ENCODE measurements at places on chromosomes 1 and 21. TPM values are rescaled to one million over a fixed set of nuclear protein-coding genes. Genes with fewer than 3 reads are reported as not detected.
A peak's percentile ranks its signal among the peaks of the same experiment; 100 is the strongest.

The CEP170 gene
- 36.5 TPM for polyA plus RNA-seq

The HHIPL2 gene
- 0.16 TPM for polyA plus RNA-seq

The PLCH2 gene
- 74.0 TPM for polyA plus RNA-seq

The RSBN1 gene
- polyA plus RNA-seq, result 10.4 TPM

The GBP4 gene
- polyA plus RNA-seq, result 0.01 TPM

The TNFRSF1B gene
- polyA plus RNA-seq, result 0.04 TPM

The RCSD1 gene
- polyA plus RNA-seq, result 0.03 TPM

The KIAA0040 gene
- 40.8 TPM for polyA plus RNA-seq

The OR14C36 gene
- polyA plus RNA-seq, result not detected

The NUP210L gene
- not detected for polyA plus RNA-seq

DNA sequence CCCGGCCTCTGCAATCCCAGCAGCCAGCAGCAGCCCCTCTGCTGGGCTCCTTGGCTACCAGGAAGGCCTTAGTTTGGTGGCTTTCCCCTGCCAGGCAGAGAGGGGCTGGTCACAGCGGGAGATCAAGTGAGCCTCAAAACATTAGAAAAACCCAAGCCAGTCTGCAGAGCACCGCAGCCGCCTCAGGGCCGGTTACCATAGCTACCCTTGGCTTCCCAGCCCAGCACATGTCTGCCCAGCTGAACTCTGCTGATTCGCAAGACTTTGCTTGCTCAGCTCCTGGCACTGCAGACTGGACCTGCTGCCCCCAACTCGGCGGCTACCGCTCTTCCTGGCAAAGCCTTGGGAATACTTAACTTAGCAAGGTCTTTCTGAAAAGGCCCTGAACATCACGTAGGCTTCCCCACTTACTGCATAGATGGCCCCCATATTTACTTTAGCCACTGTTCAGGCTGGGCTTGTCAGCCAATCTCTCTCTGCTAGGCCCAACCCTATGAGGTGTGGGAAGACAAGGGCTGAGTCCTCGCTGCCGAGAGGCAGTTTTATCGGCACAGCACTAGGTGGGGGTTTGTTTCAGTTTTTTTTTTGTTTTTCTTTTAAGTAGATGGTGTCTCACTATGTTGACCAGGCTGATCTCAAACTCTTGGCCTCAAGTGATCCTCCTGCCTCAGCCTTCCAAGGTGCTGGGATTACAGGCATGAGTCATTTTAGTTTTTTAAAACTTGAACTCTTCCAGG is 28.6 kb upstream of the PLEKHG5 start:
- DNase-seq, result peak; percentile 52

DNA sequence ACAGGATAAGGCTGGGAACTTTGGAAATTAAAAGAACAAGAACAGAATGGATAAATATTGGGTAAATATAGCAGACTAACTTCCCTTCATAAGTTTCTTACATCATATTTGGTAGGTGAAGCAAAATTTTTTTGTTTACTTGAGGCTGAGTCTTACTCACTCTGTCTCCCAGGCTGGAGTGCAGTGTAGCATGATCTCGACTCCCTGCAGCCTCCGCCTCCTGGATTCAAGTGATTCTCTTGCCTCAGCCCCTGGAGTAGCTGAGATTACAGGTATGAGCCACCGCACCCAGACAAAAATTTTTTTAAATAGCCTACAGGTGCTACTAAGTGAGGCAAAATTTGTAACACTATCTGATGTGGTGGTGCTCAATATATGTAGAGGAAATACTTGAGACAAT is 50.7 kb downstream of the TM2D1 start:
- DNase-seq, result no peak

DNA sequence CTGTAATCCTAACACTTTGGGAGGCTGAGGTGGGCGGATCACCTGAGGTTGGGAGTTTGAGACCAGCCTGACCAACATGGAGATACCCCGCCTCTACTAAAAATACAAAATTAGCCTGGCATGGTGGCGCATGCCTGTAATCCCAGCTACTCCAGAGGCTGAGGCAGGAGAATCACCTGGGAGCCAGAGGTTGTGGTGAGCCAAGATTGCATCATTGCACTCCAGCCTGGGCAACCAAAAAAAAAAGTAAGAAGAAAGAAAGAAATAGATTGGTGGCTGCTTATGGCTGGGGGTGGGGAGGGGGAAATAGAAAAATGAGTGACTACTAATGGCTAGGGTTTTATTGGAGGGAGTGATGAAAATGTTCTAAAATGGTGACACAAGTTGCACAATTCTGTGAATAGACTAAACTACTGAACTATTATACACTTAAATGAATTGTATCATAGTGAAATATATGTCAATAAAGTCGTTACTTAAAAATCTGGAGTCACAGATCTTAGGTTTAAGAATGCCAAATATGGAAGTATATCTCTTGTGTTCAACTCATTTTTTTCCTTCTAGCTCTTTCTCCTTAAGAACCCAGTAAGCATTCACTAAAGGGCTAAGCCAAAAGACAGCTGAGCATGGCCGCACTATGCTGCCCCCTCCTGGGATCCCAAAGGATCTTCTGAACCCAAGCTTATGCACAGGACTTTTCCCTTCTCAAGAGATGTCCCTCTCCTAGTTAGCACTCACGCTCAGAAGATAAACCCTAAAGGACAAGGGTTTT is 3.2 kb upstream of the NPL start:
- peak; percentile 23 for DNase-seq

DNA sequence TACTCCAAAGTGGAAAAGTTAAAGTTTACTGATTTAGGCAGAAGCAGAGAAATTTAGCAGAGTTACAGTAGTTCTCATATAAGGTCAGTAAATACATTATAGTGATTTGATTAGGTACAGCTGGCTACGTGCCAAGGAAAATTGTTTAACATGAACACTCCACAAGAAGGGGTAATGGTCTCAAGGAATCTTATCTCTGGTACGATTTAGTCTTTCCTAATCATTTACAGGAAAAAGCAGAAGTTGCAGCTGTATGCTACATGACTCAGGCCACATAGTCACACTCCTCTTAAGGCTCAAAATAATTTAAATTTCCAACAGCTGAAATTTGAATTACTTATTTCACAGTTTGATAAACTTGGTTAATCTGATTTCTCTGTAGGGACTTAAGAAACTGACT is 36.9 kb upstream of the OR2B11 start:
- no peak for DNase-seq

GRCh38 chr21:38242061-38242460 is 14.7 kb upstream of the KCNJ15 start:
- DNase-seq, result no peak

- no peak for DNase-seq
Measured at GRCh38 chr1:192445839-192446489, 129.2 kb downstream of the RGS21 start.

GRCh38 chr1:41714638-41715389 is 203.9 kb downstream of the HIVEP3 start:
- DNase-seq, result no peak

DNA sequence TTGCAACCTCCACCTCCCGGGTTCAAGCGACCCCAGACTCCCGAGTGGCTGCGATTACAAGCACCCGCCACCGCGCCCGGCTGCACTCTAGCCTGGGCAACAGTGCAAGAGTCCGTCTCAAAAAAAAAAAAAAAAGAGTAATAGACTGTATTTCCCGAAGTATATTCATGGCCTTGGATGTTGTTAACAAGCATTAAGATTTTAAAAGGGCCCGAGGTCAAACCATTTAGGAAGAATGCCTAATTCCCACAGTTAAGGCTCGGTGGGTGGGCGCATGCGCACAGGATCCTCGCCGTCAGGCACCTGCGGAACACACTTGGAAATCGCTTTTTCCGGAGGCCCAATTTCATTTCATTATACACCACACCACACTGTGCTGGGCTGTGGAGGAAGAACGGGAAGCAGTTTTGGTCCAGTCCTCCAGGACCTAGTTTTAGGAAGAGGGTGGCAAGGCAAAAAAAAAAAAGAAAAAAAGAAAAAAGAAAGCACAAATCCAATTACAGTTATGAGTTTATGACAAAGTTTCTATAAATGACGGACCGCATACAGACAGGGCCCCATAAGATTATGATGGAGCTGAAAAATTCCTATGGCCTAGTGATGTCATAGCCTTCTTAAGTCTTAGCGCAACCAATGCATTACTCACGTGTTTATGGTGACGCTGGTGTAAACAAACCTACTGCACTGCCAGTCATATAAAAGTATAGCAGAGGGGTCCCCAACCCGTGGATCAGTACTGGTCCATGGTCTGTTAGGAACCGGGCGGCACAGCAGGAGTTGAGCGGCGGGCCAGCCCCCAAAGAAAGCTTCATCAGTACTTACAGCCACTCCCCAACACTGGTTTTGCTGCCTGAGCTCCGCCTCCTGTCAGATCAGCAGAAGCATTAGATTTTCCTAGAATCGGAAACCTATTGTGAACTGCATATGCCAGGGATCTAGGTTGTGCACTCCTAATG is 38.2 kb downstream of the H3-3A start:
- no peak for DNase-seq

- DNase-seq, result no peak
Measured at GRCh38 chr1:107140703-107141490, at the start of gene NTNG1. NTNG1 (plus strand) TSS chr1:107141039.

GRCh38 chr1:212771341-212771740 is 20.2 kb downstream of the NSL1 start:
- DNase-seq, result no peak

DNA sequence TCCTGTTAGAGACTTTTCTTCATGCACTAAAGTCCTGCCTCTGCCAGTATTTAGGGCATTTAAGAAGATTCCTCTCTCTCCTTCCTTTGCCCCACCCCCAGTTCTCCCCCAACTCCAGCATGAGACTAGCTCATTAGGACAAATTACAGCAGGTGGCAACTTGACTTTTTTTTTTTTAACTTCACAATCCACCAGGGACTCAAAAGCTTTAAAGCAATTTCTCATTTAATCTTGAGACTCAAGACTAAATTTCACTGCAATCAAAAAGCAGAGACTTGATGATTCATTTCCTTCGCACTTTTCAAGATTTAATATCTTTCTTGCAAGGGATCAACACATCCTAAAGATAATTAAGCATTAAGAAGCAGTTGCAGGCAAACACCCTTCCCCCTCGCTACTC is 74.9 kb downstream of the WLS start:
- DNase-seq, result no peak

GRCh38 chr1:53811414-53811851 is 26.7 kb downstream of the NDC1 start:
- DNase-seq, result no peak

- no peak for DNase-seq
Measured at GRCh38 chr1:233662575-233663304, 48.8 kb downstream of the KCNK1 start.

DNA sequence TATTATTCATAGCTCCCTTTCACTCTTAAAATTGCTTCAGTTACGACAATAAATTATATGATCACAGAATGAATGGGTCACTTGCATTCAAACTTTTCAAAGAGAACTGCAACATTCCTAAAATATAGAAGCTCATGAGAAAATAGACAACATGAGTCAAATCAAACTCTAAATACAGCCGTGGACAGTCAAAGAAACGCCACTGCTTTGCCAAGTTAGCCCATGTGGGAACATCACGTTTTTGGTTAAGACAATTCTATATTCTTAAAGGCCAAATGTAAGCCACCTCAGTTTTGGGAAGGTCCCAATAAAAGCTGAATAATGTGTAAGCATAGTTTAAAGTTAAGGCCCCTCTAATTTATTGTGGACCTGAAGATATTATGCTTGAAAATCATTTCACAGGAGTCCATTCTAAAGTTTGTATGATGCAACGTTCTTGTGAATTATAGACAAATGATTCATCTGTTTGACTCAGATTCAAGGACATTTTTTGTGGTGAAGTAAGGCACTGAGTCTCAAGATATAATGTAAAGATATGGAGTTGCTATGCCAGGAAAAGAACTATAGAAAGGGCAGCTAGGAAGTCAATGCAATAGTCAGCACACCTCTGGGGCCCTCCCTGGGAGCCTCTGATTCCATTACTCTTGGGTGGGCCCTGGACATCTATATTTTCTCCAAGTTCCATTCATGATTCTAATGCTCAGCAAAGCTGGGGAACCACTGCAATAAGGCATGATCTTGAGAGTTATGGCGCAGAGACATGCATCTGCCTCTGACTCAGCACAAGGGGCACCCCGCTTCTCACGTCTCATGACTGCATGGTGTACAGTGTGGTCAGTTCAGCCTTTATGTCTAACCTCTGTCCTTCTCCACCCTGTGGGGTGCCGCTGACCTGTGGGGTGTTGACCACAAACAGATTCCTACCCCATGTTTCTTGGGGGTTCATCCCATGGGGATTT is 33.9 kb downstream of the ETS2 start:
- DNase-seq, result no peak

- no peak for DNase-seq
Measured at GRCh38 chr1:94055459-94056122, 65.4 kb downstream of the ABCA4 start.

DNA sequence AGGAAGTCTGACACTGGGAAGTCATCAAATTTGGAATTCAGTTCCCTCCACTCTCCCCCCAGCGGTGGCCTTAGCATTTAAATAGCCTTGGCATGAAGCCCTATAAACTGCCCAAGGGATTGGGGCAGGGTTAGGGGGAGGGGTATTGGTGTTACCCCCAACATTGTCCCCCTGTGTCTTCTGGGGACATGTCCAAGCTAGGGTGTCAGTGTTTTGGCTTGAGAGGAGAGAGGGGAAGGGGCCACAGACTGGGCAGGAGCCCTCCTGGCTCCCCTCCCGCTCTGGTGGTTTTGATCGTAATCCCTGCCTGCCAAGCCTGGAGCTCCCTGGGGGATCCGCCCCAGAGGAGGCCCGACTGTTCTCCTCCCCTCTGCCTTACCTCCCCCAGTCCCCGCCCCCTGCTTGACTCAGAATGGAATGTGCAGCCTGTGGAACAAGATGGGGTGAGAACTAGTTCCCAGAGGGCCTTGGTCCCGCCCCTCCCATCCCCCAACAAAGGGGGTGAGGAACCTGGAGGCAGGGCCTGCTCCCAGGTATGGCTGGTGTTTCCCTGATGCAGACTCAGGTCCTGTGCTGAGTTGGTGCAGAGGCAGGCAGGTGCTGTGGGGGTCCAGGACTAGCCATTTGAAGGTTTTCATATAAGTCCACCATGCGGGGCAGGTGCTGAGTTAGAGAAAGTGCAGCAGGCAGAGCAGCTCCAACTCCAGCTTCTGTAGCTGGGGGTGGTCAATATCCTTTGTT is 7.4 kb downstream of the SOX13 start:
- peak; percentile 89 for DNase-seq

DNA sequence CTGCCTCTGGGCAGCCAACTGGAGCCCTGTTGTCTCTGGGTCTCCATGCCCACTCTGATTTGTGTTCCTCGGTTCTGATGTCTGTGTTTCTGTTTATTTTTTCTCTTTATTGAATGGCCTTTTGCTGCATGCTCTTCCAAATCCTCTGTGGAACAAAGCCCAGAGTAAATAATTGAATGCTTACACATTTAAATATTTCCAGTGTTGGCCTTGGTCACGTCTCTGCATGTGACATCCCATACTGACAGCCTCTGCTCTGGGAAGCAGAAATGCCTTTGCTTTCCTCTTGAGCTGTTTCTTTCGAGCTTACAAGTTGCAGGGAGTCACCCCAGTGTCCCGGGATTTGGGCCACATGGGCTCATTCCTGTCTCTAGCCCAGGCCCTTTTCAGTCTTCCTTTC is 267.9 kb downstream of the PTPRU start:
- no peak for DNase-seq

DNA sequence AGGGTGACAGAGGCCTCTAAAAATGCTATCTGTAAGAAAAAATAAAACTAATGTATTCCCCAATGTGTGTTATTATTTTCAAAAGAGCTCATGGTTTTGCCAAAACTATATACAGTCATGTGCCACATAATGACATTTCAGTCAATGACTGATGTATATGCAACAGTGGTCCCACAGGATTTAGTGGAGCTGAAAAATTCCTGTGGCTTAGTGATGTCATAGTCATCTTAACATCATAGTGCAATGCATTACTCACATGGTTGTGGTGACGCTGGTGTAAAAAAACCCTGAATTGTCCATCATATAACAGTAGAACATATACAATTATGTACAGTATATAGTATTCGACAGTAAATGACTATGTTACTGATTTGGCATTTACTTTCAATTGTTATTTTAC is 172.4 kb downstream of the CACNA1E start:
- no peak for DNase-seq
